ENCODE measurements at places on chromosomes 2 and 18. TPM values are rescaled to one million over a fixed set of nuclear protein-coding genes. Genes with fewer than 3 reads are reported as not detected.

- DNase-seq, result no peak
These were observed 10.9 kb downstream of the DSC2 start for GRCh38 chr18:31091350-31091749.

The LYPD6B gene
- total RNA-seq, result 0.47 TPM

DNA sequence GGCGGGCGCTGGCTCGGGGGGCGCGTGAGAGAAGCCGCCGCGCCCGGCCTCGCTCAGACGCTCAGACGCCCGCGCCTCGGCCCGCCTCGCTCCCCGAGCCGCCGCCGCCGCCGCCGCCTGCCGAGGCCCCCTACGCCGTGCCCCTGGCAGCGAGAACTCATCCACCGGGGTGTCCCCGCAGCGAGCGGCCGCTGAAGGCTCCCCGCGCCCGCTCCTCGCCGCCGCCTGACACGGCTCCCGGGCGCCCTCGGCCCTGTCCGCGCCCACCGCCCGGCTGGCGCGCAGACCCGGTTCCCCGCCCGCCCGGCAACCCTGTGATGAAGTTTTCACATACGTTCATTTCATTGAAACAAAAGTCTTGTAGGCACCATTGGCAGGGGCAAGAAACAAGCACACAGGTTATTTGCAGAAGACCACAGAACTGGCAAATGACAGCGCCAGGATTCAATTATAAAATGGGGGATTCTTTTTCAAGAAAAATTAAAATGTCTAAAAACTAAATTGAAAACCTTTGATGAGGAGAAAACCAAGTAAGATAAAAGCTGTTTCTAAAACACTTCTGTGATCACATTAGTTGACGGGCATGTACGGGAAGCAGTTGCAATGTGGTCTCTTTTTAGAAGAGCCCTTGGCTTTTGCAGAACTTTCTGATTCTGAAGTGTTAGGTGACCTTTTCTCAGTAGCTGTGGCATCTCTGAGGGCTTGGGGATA, 50.5 kb upstream of the TUBA3D start:
- no peak for DNase-seq

DNA sequence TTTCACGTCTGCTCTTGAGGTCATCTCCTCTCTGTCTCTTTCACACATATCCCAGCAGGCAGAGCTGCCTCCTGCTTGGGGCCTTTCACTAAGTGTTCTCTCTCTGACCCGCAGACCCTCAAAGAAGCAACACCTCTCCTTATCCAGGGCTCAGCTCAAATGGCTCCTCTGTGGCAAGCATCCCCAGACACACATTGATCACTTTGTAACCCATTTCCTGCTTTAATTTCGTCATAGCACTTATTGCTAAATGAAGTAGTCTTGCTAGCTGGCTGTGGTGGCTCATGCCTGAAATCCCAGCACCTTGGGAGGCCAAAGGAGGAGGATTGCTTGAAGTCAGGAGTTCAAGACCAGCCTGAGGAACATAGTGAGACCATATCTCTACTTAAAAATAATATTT, 41.4 kb downstream of the SGPP2 start:
- no peak for DNase-seq
